ENCODE measurements at places on chromosomes 4 and X.
A peak's percentile ranks its signal among the peaks of the same experiment; 100 is the strongest.

- DNase-seq: no peak
Measured at GRCh38 chrX:112643721-112644120, 36.0 kb downstream of the LHFPL1 start.

- peak; percentile 51 for DNase-seq
Measured at GRCh38 chr4:123869286-123870215, 473.0 kb downstream of the SPRY1 start.

DNA sequence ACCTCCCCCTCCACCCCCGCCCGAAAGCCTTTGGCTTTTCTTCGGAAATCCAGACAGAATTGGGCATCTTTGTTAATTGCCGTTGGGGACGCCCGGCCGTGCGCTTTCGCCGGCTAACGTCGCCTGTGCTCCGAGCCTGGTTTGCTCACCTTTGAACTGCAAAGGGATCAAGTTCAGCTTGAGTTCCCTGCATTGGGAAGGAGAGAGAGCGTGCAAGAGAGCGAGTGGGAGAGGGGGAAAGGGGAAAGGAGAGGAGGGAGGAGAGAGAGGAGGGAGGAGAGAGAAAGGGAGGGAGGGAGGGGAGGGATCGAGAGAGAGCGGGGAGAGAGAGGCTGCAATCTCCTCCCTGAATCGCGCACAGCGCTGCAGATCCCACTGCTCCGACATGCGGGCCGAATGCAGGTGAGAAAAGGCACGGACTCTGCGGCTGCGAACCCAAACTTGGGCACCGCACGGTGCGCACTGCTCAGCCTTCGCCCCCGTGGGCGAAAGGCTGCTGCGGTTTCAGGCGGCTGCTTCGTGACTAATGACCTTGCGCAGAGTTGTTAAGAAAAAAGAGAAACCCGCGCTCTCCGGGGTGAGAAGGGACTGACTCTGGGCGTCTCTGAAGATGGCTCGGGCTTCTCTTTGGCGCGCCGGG, at the start of gene PCDH7:
Gene PCDH7, plus strand, starts transcription at position 349 of the 640 bp plus-strand sequence. CDS start 1,054 bp downstream, outside the sequence.
- DNase-seq: peak; percentile 95

DNA sequence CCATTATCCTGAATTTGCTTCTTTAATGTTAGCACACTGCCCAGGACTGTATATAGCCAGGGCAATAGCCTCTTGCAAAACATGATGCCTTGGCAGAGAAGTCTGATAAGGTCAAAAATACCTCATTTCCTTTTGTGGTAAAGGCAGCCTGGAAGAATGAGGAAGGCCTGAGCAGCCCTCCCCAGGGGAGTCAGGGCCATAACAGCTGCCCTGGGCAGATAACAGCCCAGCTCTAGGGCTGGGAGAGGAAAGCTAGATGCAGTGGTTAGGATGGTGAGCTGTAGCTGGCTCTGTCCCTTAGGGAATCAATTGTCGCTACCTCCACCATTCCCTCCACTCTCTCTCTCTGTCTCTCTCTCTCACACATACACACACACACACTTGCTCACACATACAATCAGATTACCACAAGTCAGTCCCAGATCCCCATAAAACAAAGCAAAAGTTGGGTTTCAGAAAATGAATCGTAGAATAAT, 29.2 kb downstream of the EFHC2 start:
- no peak for DNase-seq

GRCh38 chrX:151954730-151955129, 19.7 kb downstream of the GABRE start:
- no peak for DNase-seq

GRCh38 chrX:71504346-71504745, 28.6 kb upstream of the OGT start:
- DNase-seq: no peak

- DNase-seq: no peak
Measured at GRCh38 chrX:77061545-77061944, 385.6 kb upstream of the FGF16 start.

GRCh38 chr4:92968556-92968955, 664.8 kb downstream of the GRID2 start:
- DNase-seq: no peak

GRCh38 chrX:112839856-112840255, 775 bp downstream of the AMOT start:
- DNase-seq: no peak

DNA sequence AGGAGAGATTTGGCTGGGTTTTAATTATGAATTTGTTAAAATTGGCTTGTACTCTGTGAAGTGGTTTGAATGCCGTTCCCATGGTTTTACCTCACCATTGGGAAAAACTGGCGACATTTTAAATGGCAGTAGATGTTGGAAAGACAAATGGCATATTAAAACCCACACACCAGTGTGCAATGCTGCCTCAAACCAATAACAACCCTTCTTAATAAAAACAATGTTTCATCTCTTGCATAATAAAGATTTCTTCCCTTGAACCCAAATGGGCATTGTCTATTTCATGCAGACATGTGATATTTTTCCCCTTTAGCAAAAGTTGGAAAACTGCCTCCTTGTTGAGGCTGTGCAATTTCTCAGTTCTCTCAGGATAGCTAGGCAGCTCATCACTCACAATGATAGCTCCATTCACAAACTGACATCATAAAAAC, 33.7 kb downstream of the GABRB1 start:
- DNase-seq: peak; percentile 77

- no peak for DNase-seq
Measured at GRCh38 chrX:82765811-82766210, 742.3 kb upstream of the POU3F4 start.

- no peak for DNase-seq
Measured at GRCh38 chrX:87525771-87526229, 8.2 kb downstream of the KLHL4 start.

- no peak for DNase-seq
Measured at GRCh38 chrX:1535241-1536041, 1.5 kb downstream of the P2RY8 start.

GRCh38 chrX:108270280-108270679, 167.9 kb downstream of the COL4A6 start:
- DNase-seq: no peak

GRCh38 chr4:53575552-53575951, 15.7 kb downstream of the LNX1 start:
- no peak for DNase-seq

- DNase-seq: no peak
Measured at GRCh38 chrX:18898492-18898891, 85.4 kb downstream of the PHKA2 start.

- DNase-seq: no peak
Measured at GRCh38 chr4:185211035-185211434, 1.6 kb downstream of the SNX25 start.

DNA sequence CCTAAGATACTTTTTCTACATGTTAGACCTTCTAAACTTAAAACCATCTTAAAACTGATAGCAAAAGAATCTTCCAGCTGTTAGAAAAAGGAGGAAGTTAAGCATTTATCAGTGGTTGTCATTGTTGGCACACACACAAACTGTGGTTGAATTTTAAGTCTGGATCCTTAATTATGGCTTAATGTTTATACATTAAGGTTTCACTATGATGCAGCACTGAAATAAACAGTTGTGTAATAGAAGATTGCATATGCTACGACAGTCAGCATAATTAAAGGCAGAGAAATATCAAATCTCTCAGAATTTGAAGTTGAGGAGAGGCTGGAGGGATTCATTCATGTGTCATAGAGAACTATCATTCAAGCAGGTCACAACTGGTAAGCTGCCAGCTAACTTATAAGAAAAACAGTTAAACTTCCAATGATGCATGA, 32.3 kb downstream of the ADGRA3 start:
- DNase-seq: no peak

GRCh38 chrX:77119706-77120105, 327.5 kb upstream of the FGF16 start:
- DNase-seq: no peak

- DNase-seq: no peak
Measured at GRCh38 chr4:13700021-13700857, 72.7 kb upstream of the BOD1L1 start.

- DNase-seq: no peak
Measured at GRCh38 chr4:147833254-147833653, 101.4 kb downstream of the ARHGAP10 start.

GRCh38 chr4:6222761-6223292, 22.5 kb upstream of the JAKMIP1 start:
- DNase-seq: no peak

DNA sequence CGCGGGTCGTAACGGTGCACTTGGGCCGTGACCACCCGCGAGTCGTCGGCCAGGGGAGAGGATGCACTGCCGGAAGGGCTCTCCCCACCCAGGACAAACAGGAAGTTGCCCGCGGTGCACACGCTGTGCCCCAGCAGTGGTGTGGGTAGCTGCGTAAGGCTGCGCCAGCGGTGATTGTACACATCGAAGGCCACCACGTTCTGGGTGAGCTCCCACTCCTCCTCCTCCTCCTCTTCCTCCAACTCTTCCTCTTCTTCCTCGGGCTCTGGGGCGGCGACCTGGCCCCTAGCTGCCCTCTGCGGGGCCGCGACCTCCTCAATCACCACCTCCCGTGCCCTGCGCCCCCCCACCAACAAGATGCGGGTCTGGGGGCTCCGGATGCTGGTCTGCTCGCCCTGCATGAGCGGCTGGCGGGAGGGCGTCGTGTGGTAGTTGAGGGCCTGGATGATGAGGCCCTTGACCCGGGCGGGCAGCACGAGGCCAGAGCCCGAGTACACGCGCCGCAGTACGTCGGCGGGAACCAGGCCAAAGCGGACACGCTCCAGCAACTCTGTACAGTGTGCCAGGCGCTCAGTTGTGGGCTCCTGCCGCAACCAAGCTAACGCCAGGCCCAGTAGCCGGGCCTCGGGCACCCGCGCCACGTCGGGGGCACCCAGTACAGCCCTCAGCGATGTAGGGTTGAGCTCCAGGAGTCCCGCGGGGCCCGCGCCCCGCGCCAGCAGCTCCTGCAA, 1.4 kb downstream of the KLHL34 start:
- no peak for DNase-seq

DNA sequence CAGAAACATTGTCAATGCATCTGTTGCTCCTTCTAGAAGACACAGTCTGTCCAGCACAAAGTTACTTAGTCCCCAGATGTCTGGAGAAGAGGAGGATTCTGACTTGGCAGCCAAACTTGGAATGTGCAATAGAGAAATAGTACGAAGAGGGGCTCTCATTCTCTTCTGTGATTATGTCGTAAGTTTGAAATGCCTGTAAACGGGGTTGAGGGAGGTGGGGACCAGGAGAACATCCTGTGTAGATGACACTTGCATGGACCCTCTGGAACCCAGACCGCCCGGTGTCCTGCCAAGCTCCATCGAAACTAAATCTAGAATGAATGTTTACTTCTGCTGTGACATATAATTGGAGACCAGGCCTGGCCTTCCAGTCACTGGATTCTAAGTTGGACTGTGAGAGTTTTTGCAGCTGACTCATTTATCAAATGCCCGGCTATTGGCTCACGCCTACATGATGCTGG, 45.0 kb upstream of the MSANTD1 start:
- no peak for DNase-seq

DNA sequence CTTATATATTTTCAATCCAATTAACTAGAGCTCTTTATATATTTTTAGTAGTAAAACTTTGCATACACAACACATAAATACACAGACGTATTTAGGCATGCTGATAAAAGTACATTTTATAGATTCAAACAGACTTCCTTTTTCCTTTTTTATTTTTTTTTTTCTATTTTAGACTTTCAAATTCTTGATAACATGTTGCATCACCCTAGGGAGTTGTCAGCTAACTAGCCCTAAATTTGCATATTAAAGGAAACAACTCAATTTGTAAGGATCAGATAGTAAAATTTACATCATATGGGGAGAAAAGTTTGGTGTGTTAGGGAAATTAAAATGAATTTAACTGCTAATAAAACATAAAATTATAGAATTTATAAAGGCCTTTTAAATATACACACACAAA, 47.4 kb upstream of the APOOL start:
- no peak for DNase-seq

DNA sequence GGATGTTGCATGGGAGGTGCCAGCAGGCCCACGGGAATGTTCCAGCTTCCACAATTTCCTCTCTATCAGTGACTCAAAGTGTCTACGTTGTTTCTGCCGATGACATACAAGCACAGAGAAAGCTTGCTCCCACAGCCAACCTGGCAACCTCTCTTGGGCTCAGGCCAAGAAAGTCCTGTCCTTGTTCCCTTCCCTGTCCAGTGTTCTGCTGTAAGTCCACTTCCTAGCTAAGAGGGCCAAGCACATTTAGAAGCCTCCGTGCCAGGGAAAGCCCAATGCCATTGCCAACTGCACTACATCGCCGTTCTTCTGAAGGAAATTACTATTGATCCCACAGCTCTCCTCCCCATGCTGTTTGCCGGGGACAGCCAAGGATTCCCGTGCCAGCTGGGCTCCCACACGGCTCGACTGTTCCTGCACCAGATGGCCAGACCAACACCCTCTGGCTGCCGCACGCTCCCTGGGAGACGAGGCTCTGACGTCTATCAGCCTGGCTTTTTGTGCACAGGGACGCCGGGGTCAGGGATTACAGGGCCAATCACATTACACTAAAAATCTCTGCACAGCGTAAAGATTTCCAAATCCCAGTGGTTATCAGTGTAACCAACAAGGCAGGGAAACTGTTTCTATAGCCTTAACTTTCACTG, 284.0 kb downstream of the BCOR start:
- DNase-seq: peak; percentile 75

GRCh38 chr4:12439633-12440305, 1011.1 kb upstream of the HS3ST1 start:
- no peak for DNase-seq

DNA sequence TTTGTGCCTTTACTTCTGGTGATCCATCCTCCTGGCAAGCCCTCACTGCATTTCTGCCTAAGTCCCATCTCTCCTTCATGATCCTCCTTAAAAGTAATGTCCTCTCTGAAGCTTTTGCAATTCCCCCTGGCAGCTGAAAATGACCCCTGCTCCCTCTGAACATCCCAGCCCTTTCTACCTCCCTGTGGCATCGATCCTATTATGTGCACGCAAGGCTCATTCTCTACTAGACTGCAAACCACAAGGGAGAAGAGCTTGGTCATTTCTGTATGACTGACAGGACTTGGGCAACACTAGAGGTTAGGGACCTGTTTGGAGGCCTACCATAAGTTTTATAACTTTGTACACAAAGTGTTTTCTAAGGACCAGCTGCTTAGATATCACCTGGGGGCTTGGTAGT, 50.8 kb upstream of the RAP2C start:
- DNase-seq: no peak

DNA sequence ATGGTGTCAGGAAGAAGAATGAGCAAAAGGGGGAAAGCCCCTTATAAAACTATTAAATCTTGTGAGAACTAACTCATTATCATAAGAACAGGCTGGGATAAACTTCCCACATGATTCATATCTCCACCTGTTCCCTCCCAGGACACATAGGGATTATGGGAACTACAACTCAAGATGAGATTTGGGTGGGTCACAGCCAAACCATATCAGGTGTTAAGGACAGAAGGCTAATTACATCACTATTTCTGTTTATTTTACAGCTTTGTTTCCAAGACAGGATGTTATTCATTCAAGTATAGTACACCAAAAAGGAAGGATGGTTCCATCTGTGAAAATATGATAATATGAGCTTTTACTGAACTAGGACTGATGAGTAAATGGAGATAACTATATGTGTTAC, 63.7 kb upstream of the ARSJ start:
- no peak for DNase-seq

DNA sequence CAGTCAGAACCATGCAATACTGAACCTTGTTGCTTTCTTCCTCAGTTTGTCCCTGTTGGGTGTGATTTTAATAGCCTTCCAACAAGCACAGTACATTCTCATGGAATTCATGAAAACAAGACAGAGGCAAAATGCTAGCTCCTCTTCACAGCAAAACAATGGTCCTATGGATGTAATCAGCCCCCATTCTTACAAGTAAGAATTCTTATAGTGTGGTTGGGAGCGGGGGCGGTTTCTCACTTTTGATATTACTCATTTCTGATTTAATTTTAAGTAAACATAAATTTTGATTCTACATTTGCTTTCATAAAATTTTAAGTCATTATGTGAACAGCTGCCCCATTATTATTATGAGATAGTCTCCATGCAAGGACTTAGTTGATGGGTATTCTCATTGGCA, 80.8 kb upstream of the TLR2 start:
- DNase-seq: no peak

Measured in spinal cord (tissue), 10 donors.